ENCODE measurements at places on chromosomes 3 and 15.

- DNase-seq: no peak
Measured at GRCh38 chr3:162721736-162722135, 1225.1 kb downstream of the OTOL1 start.

GRCh38 chr3:111610612-111611054 lies 15.5 kb upstream of the ZBED2 start:
- no peak for DNase-seq

- DNase-seq: no peak
Measured at GRCh38 chr3:160707187-160707794, 30.3 kb downstream of the ARL14 start.

GRCh38 chr15:66078196-66078928 lies 175.2 kb downstream of the MEGF11 start:
- DNase-seq: no peak

GRCh38 chr3:40104441-40104840 lies 205.1 kb upstream of the EIF1B start:
- no peak for DNase-seq

DNA sequence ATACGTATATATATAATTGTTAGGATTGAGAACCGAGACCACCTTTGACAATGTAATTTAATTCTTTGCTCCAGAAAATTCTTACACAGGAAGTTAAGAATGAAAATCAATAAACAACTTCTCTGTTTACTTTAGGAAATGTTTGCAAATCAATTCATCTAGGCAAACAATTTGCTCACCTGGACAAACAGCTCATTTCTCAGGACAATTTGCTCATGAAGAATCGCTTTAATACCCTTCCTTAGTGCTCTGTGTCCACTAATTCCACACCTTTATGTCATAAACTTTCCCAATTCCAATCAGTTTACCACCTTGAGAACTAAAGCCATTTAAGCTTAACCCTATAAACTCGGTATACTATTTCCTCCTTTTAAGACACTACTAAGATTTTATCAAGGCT lies 292.2 kb downstream of the BCHE start:
- DNase-seq: no peak

- DNase-seq: no peak
Measured at GRCh38 chr3:9222956-9223639, 26.3 kb downstream of the SRGAP3 start.

GRCh38 chr3:63912768-63913588 lies 795 bp upstream of the SCAANT1 start:
- peak; percentile 22 for DNase-seq
